ENCODE measurements at places on chromosomes 2 and 18. TPM values are rescaled to one million over a fixed set of nuclear protein-coding genes. Genes with fewer than 3 reads are reported as not detected.

The ANO7 gene
- 0.91 TPM for total RNA-seq

The NPC1 gene
- 39.8 TPM for total RNA-seq

The ACP1 gene
- total RNA-seq: 98.3 TPM

The SLC25A52 gene
- total RNA-seq: not detected

The ANKRD29 gene
- total RNA-seq: not detected

All from activated CD4-positive, alpha-beta memory T cell treated with anti-CD3 and anti-CD28 coated beads, Interleukin-2, amount 10 ng/mL, durations not matched to agents 7 days and 5 days (primary cell).